ENCODE measurements at places on chromosomes 12 and 14.

DNA sequence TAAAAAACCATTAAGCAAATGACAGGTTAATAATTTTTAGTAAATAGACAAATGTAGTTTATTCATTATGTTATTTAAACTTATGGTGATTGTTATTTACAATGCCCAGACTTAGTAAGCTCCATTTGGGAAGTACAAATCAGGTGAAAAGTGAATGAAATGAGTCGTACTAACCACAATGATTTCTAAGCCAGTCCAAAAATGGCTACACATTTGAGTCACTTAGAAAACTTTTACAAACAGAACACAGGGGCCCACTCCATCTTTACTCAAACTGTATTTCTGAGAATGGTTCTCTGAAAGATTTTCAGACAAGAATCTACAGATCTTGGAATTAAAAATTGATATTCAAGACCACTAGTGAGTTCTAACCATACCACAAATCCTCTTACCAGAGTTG is 653.3 kb upstream of the MIS18BP1 start:
- DNase-seq: no peak

- no peak for DNase-seq
Measured at GRCh38 chr12:25001311-25001710, 52.4 kb upstream of the BCAT1 start.

- DNase-seq: no peak
Measured at GRCh38 chr12:32773691-32774090, 18.0 kb upstream of the YARS2 start.

DNA sequence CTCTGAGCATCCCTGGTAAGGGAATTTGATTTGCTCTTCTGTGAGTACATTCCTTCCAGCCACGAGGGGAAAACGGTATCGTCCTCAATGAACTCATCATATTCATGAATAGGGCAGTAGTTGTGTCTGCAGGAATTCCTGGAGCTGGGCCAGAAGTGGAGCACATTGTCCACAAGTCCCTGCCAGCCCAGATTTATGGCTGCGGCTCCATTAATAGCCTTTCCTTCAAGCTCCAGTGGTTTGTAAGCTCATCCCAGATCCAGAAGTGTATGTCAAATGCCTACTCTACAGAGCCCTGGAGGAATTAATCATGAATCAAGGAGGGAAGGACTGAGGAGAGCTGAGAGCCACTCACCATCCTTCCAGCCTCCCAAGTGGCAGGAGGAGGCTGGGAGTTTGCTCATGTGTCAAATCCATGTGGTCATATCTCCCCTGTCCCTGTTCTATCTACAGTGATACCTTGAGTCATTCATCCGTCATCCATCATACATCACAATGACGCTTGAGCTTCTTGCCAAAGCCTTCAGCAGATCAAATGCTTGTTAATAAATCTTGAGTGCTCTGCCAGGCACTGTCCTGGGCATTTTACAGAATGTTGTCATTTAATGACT is 65.5 kb downstream of the SVOP start:
- DNase-seq: peak; percentile 35

GRCh38 chr12:4947253-4947652 is 37.5 kb downstream of the KCNA1 start:
- no peak for DNase-seq

DNA sequence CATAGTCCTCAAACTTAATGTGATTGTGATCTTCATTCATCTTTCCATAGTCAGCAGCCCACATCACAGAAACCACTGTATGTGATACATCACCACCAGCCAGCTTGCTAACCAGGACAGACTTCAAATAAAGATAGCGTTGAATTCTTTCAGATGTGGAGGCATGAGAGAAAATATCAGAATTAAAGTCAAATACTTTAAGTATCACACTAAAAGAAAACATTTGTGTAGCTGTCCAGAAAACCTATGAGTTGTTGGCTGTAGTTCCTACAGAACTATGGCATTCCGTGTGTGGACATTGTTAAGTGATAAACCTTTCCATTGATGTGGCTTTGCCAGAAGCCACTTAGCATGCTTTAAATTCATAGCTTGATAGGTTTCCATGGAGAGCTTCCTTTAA is 105.1 kb downstream of the LLPH start:
- peak; percentile 43 for DNase-seq

Data from NCI-H226 (cell line).